ENCODE measurements at places on chromosomes 7 and 10. TPM values are rescaled to one million over a fixed set of nuclear protein-coding genes. Genes with fewer than 3 reads are reported as not detected.

DNA sequence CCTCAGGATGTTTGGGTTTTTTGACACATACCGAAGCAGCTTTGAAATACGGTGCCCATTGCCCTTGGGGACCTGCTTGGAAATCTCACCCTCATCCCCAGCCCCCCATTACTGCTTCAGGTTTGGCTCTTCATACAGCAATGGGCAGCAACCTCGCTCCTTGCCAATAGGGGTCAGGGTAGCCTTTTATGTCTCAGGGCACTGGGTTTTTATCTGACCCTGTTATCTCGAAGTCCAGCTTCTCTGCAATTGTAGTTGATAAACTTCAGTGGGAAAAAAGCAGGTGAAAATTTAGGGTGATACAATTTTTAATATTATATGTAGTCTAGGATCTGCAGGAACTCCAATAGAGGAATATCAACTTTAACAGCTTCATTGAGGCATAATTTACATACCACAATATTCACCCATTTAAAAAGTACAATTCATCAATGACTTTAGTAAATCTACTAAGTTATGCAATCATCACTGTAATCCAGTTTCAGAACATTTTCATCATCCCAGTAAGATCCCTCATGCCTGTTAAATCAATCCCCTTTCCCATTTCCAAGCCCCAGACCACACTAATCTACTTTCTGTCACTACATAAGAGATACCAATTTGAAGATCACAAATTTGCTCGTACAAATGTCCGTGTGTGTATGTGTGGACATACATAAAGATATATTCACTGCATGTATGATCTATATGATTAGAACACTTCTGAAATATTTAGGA is 386.2 kb downstream of the KCNMA1 start:
- no peak for DNase-seq
- H3K4me1 ChIP-seq, result peaks cover 8% of the 10 kb centered on the region
- no peaks in the 10 kb centered on the region for H3K27me3 ChIP-seq
- H3K27ac ChIP-seq, result no peak overlapping the region
- no peak overlapping the region for H3K4me3 ChIP-seq

- no peak overlapping the region for H3K27ac ChIP-seq
- no peak for DNase-seq
- H3K27me3 ChIP-seq, result no peaks in the 10 kb centered on the region
- H3K4me1 ChIP-seq, result no peaks in the 10 kb centered on the region
- no peaks in the 10 kb centered on the region for H3K36me3 ChIP-seq
- H3K4me3 ChIP-seq, result no peak overlapping the region
These were observed 9.2 kb downstream of the GDF2 start for GRCh38 chr10:47331491-47331890.

The AKR1C8 gene
- not detected for total RNA-seq

GRCh38 chr7:38182450-38182849 is 4.4 kb downstream of the STARD3NL start:
- no peaks in the 10 kb centered on the region for H3K36me3 ChIP-seq
- H3K4me3 ChIP-seq, result no peak overlapping the region
- H3K27me3 ChIP-seq, result no peaks in the 10 kb centered on the region
- DNase-seq, result no peak
- H3K4me1 ChIP-seq, result no peaks in the 10 kb centered on the region

The C10orf67 gene
- 0.21 TPM for total RNA-seq

GRCh38 chr10:70776455-70777005 is 8.6 kb downstream of the TBATA start:
- H3K4me3 ChIP-seq, result no peak overlapping the region
- H3K4me1 ChIP-seq, result no peaks in the 10 kb centered on the region
- H3K27ac ChIP-seq, result no peak overlapping the region
- H3K36me3 ChIP-seq, result no peaks in the 10 kb centered on the region
- no peaks in the 10 kb centered on the region for H3K27me3 ChIP-seq
- no peak for DNase-seq

DNA sequence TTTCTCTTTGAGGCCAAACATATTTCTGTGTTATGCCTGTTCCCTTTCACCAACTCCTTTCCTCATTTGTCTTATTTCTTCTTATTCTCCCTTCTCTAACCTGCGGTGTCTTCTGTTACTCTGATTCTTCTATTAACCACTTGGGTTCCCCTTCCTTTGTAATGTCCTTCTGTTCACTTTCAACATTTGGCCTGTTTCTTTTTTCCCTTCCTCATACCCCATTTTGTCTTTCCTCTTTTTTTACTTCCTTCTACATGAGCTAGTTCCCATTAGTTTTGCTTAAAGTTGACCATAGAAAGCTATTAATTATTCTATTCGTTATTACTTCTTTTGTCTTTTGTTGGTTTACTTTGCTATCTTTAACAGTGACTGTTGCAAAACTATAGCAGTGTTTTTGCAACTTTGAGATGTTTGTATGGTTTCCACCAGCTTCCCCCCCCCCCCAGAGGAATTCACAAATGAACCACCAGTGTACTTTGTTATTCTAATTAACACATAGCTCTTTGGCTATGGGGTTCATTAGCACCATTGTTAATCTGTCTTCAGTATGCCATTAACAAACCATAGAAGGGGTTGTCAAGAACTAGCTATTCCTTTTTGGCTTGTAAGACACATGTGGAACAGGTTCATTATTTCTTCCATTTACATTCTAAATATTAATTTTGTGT is 2.9 kb downstream of the LRGUK start:
- H3K4me3 ChIP-seq, result no peak overlapping the region
- no peaks in the 10 kb centered on the region for H3K4me1 ChIP-seq
- no peak for DNase-seq
- H3K27me3 ChIP-seq, result no peaks in the 10 kb centered on the region

The PNLIPRP3 gene
- total RNA-seq, result 0.07 TPM

- H3K36me3 ChIP-seq, result no peaks in the 10 kb centered on the region
- no peak overlapping the region for H3K27ac ChIP-seq
- H3K4me1 ChIP-seq, result no peaks in the 10 kb centered on the region
- H3K4me3 ChIP-seq, result no peak overlapping the region
These were observed 5.7 kb upstream of the PLAC9 start for GRCh38 chr10:80126876-80127275.

DNA sequence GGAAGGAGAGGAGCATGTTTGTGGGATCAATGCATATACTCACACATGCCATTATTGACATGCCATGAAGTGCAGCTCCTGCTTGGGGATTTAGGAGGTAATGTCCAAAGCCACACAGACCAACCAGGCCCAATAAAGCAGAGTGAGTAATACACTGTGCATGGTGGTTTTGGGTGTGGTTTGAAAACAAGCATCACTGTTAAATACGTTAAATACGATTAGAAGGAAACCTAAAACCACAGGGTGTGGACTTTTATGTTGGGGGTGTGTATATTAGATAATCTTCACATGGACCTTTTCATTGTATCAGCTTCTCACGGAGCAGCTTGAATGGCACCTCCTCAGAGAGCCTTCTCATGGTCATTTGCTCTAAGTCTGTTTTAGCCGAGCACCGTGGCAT is 10.4 kb upstream of the EIF3A start:
- no peaks in the 10 kb centered on the region for H3K27me3 ChIP-seq
- no peak for DNase-seq
- H3K36me3 ChIP-seq, result no peaks in the 10 kb centered on the region

DNA sequence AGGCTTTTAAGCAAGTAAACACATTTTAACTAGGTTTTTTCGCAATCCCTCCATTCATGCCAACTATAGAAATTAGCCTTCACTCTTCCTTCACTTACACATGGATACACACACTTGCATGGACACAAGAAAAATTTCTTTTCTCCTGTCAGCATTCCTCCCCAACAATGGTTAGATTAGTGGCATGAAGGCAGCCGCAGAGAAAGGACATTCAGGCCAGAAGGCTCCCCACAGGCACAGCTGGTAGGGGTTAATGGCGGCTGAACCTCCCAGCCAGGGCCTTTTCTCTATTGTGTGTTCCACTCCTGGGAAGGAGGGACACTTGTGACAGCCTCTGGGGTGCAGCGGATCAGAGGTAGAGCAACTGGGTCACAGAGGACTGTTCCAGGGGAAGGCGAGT is 255.0 kb upstream of the SP8 start:
- DNase-seq, result no peak
- H3K4me3 ChIP-seq, result no peak overlapping the region
- no peaks in the 10 kb centered on the region for H3K27me3 ChIP-seq
- H3K36me3 ChIP-seq, result no peaks in the 10 kb centered on the region

DNA sequence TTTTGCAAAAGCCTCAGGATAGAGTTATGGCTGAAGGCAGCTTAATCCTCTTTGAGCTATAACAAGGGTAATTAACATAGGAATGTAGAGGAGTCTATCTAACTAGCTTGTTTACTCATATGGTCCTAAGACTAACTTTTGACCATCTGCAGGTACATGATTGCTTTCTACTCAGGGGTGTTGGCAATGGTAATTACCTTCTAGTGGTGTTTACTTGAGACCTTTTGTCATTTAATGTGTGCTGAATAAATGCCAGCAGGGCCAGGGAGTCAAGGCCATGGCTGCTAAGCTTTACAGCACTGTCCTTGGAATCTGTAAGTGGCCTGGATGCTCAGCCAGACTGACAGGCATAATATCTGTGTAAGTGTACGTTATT is 1325.0 kb downstream of the XPNPEP1 start:
- no peak overlapping the region for H3K4me3 ChIP-seq
- no peak overlapping the region for H3K27ac ChIP-seq
- no peak for DNase-seq
- H3K27me3 ChIP-seq, result no peaks in the 10 kb centered on the region

- H3K4me1 ChIP-seq, result peaks cover 6% of the 10 kb centered on the region
- H3K36me3 ChIP-seq, result no peaks in the 10 kb centered on the region
- no peak for DNase-seq
- H3K4me3 ChIP-seq, result no peak overlapping the region
- no peaks in the 10 kb centered on the region for H3K27me3 ChIP-seq
These were observed 75.7 kb downstream of the REEP3 start for GRCh38 chr10:63596924-63597323.

DNA sequence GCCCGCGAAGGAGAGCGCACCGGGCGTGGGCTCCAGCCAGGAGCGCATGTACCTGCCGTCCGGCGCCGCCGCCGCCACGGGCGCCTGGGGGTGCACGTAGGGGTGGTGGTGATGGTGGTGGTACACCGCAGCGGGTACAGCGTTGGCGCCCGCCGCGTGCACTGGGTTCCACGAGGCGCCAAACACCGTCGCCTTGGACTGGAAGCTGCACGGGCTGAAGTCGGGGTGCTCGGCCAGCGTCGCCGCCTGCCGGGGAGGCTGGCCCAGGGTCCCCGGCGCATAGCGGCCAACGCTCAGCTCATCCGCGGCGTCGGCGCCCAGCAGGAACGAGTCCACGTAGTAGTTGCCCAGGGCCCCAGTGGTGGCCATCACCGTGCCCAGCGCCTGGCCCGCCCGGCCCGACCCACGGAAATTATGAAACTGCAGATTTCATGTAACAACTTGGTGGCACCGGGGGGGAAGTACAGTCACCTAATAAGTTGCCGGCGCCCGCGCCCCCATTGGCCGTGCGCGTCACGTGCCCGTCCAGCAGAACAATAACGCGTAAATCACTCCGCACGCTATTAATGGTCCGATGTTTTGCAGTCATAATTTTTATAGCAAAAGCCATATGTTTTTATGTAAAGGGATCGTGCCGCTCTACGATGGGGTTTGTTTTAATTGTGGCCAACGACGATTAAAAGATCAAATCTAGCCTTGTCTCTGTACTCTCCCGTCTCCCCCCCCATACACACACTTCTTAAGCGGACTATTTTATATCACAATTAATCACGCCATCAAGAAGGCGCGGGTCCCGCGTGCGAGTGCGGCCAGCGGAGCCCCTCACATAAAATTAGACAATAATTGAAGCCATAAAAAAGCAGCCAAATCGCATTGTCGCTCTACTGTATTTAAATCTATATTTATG is at the start of gene HOXA9:
Gene HOXA9, minus strand, starts transcription at position 449 of the 907 bp plus-strand sequence. Its CDS starts 80 bp downstream, at position 369.
- peak within 1 kb of the TSS; percentile 94 for H3K27ac ChIP-seq
- peak; percentile 93 for DNase-seq
- no peaks in the 10 kb centered on the region for H3K36me3 ChIP-seq
- no peaks in the 10 kb centered on the region for H3K27me3 ChIP-seq

GRCh38 chr10:21308018-21308417 is 217.5 kb downstream of the SKIDA1 start:
- no peak overlapping the region for H3K27ac ChIP-seq
- no peak overlapping the region for H3K4me3 ChIP-seq
- no peaks in the 10 kb centered on the region for H3K4me1 ChIP-seq
- no peak for DNase-seq
- no peaks in the 10 kb centered on the region for H3K36me3 ChIP-seq

- no peak for DNase-seq
- no peak overlapping the region for H3K27ac ChIP-seq
- no peaks in the 10 kb centered on the region for H3K36me3 ChIP-seq
- no peak overlapping the region for H3K4me3 ChIP-seq
These were observed 48.2 kb upstream of the GPAM start for GRCh38 chr10:112231602-112232400.

The BTBD16 gene
- total RNA-seq, result 0.14 TPM

The GALNT11 gene
- total RNA-seq, result 35.3 TPM

- H3K4me1 ChIP-seq, result no peaks in the 10 kb centered on the region
- no peaks in the 10 kb centered on the region for H3K27me3 ChIP-seq
- H3K36me3 ChIP-seq, result no peaks in the 10 kb centered on the region
- no peak overlapping the region for H3K4me3 ChIP-seq
- no peak for DNase-seq
These were observed 29.2 kb downstream of the FAM3C start for GRCh38 chr7:121366852-121367431.

- no peak for DNase-seq
- no peaks in the 10 kb centered on the region for H3K4me1 ChIP-seq
- H3K27me3 ChIP-seq, result no peaks in the 10 kb centered on the region
These were observed 335.4 kb downstream of the PTPRN2 start for GRCh38 chr7:158252081-158252836.

GRCh38 chr7:151210087-151210854 is at the start of gene H2BK1:
TSS of gene H2BK1 (minus strand) at chr7:151210488. CDS start at chr7:151210318, 170 bp downstream.
- no peaks in the 10 kb centered on the region for H3K27me3 ChIP-seq
- no peaks in the 10 kb centered on the region for H3K36me3 ChIP-seq

- H3K36me3 ChIP-seq, result no peaks in the 10 kb centered on the region
- H3K4me3 ChIP-seq, result no peak overlapping the region
- DNase-seq, result no peak
- H3K4me1 ChIP-seq, result no peaks in the 10 kb centered on the region
These were observed 374.7 kb upstream of the NRP1 start for GRCh38 chr10:33709008-33709753.

GRCh38 chr10:133028956-133029355 is 58.8 kb upstream of the ADGRA1 start:
- no peaks in the 10 kb centered on the region for H3K36me3 ChIP-seq
- no peak for DNase-seq
- H3K4me1 ChIP-seq, result no peaks in the 10 kb centered on the region
- no peak overlapping the region for H3K27ac ChIP-seq
- H3K4me3 ChIP-seq, result no peak overlapping the region
